ENCODE measurements at places on chromosomes 12 and 14.

- no peak for DNase-seq
Measured at GRCh38 chr12:131390412-131391334, 320.2 kb upstream of the SFSWAP start.

DNA sequence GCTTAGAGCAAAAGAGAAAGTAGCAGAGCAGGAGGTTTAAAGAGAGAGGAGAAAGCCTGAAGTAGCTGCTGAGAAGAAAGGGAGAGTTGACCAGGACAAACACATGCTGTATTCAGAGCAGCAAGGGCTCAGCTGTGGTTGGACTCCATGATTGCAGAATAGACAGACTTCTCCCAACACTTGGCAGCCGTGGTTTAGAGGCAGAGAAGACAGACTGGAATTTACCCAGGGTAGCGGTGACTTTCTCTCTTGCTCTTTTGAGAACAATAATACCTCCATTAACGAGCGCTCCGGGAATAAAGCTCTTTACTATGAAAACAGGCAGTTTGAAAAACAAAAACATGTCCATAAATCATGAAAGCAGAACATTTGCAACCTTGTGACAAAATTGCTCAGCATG is 21.4 kb upstream of the IGF1 start:
- no peak for DNase-seq

- DNase-seq = no peak
Measured at GRCh38 chr12:111314953-111315539, 53.8 kb downstream of the PHETA1 start.

- peak; percentile 29 for DNase-seq
Measured at GRCh38 chr12:6603095-6603567, 4.0 kb downstream of the CHD4 start.

- peak; percentile 50 for DNase-seq
Measured at GRCh38 chr14:68814539-68815297, 21.9 kb upstream of the ZFP36L1 start.

DNA sequence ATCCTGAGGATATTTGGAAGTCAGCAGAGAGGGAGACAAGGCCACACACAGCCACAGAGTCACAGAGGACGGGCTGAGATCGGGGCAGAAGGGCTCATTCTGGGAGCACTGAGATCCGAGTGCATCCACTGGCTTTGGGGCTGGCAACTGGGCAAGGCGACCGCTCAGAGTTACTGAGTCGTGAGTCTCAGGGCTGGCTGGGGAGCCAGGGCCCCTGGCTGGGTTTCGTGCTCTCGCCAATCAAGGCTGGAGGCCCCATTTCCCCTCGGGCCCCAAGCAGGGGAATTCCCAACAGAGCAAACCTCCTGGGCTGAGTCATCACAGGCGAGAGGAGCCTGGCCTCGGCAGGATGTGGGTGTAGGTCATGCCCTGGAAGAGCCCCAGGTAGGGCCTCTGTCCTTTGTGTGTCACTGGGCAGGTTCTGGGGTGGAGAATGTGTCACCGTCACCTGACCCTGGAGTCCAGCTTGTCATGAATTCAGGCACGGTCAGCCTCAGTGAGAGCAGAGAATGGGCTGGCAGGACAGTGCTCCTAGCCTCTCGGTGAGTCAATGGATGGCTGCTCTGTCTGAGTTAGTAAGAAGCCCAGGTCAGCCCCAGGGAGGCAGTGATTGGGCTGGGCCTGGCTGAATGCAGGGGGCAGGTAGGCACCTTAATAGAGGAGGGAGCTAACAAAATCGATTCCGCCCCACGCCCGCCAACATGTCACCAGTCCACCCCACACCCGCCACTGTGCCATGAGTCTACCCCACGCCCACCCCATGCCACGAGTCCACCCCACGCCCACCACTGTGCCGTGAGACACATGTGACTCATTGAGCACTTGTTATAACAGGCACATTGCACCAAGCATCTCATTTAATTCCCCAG is 16.9 kb downstream of the ASB2 start:
- DNase-seq = peak; percentile 65
